ENCODE measurements at places on chromosomes 13 and 19. TPM values are rescaled to one million over a fixed set of nuclear protein-coding genes. Genes with fewer than 3 reads are reported as not detected.

Gene ZNF296
- 1.0 TPM for polyA plus RNA-seq

Gene CATSPERD
- not detected for polyA plus RNA-seq

GRCh38 chr13:87872813-87873212, 201.6 kb downstream of the SLITRK5 start:
- DNase-seq: no peak

DNA sequence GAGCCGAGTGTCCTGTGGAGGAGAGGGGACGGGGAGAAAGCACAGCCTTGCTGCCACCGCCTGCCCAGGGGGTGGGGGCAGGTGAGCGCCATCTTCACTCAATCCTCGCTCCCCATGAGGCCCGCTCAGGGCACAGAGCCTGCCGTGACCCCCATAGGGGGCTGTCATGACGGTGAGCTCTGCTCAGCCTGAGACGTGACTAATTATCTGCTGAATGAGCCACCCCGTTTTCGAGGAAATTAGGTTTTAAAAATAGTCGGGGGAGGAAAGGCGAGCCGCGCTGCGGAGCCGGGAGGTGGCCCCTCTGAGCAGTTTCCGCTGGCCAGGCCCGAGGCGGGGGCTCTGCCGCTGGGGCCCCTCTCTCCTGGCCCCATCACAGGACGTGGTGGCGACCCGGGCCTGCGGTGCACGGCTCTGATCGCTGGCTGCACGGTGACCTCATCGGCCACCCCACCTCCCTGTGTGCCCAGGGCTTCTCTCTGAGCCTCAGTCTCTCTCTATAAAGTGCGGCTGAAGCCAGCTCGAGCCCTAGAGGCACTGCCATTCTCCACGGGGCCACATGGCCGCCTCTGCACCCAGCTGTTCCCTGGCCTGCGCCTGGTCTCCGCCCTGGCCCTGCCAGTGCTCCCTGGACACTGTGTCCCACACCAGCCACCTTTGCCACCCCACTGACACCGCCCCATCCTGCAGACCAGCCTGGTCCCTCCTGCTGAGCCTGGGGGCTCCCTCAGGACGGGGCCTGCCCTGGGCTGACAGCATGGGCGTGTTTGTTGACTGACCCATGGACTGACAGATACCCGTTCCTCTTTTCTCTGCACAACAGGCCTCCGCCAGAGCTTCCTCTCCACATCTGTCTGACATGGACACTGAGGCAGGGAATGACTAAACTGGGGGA, 28.3 kb downstream of the PIP5K1C start:
- DNase-seq: no peak

DNA sequence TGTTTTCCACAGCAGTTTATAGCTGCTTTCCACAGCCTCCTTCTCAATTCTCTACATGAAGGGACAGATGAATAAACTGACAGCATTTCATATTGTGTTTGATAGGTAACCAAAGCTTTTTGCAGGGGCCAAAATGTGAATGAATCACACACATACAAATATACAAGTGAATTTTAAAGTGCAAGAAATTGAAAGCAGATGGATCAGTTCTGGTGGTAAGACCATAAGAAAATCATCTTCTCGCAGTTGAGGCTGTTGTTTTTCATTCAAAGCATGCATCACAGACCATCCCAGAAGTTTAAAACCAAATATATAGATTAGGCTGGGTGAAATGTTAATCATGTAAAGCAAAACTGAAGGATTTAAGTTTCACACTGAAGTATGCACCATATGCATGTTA, 1569.4 kb downstream of the PCDH9 start:
- DNase-seq: no peak

Data from left renal cortex interstitium (tissue), 4 donors.